ENCODE measurements at places on chromosomes 5 and 9. TPM values are rescaled to one million over a fixed set of nuclear protein-coding genes. Genes with fewer than 3 reads are reported as not detected.

DNA sequence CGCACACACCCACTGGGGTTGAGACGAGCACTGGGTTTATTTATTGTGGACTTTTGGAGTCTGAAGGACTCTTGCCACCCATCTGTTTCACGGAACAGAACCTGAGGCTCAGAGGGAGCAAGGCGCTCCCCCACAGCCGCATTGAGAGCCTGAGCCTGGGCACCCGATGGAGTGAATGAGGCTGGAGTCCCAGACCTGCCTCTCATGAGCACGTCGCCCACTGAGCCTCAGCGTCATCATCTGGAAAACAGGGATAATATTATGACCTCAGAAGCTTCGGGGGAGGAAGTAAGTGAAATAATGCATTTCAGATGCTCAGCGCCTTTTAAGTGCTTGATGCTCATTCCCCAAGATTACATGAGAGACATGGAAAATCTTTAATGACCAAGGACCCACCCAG is 5.5 kb downstream of the NEK6 start:
- DNase-seq, result no peak
- no peaks in the 10 kb centered on the region for H3K36me3 ChIP-seq
- peaks cover 85% of the 10 kb centered on the region for H3K4me1 ChIP-seq
- H3K27me3 ChIP-seq, result no peaks in the 10 kb centered on the region

- H3K4me3 ChIP-seq, result no peak overlapping the region
- no peaks in the 10 kb centered on the region for H3K36me3 ChIP-seq
- no peaks in the 10 kb centered on the region for H3K27me3 ChIP-seq
- no peak overlapping the region for H3K27ac ChIP-seq
These were observed 31.8 kb upstream of the CKS2 start for GRCh38 chr9:89278997-89279739.

DNA sequence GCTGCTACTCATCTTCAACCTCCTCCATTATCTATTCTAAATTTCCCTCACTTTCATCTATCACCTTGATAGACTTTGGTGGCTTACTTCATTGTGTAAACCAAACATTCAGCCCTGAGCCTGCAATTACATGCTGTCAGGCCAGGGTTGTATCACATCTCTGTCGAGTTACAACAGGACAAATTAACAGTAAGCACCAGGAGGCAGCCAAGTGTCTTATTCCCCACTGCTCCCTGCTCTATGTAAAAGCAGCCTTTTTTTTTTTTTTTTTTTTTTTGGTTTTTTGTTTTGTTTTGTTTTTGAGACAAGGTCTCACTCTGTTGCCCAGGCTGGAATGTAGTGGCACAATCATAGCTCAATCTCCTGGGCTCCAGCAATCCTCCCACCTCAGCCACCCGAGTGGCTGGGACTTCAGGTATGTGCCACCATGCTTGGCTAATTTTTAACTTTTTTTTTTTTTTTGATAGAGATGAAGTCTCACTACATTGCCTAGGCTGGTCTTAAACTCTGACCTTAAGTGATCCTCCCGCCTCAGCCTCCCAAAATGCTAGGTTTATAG is 15.2 kb upstream of the ZCCHC9 start:
- H3K4me3 ChIP-seq, result no peak overlapping the region
- H3K27me3 ChIP-seq, result no peaks in the 10 kb centered on the region
- H3K36me3 ChIP-seq, result no peaks in the 10 kb centered on the region
- no peaks in the 10 kb centered on the region for H3K4me1 ChIP-seq
- no peak for DNase-seq

GRCh38 chr9:126605792-126606482 is 7.8 kb upstream of the LMX1B start:
- H3K27me3 ChIP-seq, result peaks cover 47% of the 10 kb centered on the region
- DNase-seq, result no peak
- peaks cover 3% of the 10 kb centered on the region for H3K4me1 ChIP-seq
- H3K4me3 ChIP-seq, result no peak overlapping the region
- H3K27ac ChIP-seq, result no peak overlapping the region

- no peaks in the 10 kb centered on the region for H3K4me1 ChIP-seq
- peak; percentile 29 for DNase-seq
- no peaks in the 10 kb centered on the region for H3K36me3 ChIP-seq
These were observed 28.5 kb upstream of the UNC5A start for GRCh38 chr5:176781638-176782570.

GRCh38 chr5:152262667-152263066 is 142.4 kb downstream of the NMUR2 start:
- no peaks in the 10 kb centered on the region for H3K36me3 ChIP-seq
- no peak for DNase-seq
- no peaks in the 10 kb centered on the region for H3K4me1 ChIP-seq
- H3K27me3 ChIP-seq, result no peaks in the 10 kb centered on the region
- H3K4me3 ChIP-seq, result no peak overlapping the region
- H3K27ac ChIP-seq, result no peak overlapping the region

- no peak overlapping the region for H3K27ac ChIP-seq
- H3K4me1 ChIP-seq, result peaks cover 17% of the 10 kb centered on the region
- H3K27me3 ChIP-seq, result no peaks in the 10 kb centered on the region
- no peak for DNase-seq
- no peak overlapping the region for H3K4me3 ChIP-seq
These were observed 6.1 kb downstream of the PTGES2 start for GRCh38 chr9:128121466-128121810.

GRCh38 chr5:88374391-88374790 is 105.7 kb upstream of the TMEM161B start:
- H3K27ac ChIP-seq, result no peak overlapping the region
- H3K36me3 ChIP-seq, result no peaks in the 10 kb centered on the region
- no peak overlapping the region for H3K4me3 ChIP-seq
- H3K27me3 ChIP-seq, result no peaks in the 10 kb centered on the region
- H3K4me1 ChIP-seq, result no peaks in the 10 kb centered on the region

- DNase-seq, result no peak
- H3K27me3 ChIP-seq, result no peaks in the 10 kb centered on the region
- no peak overlapping the region for H3K27ac ChIP-seq
- H3K4me1 ChIP-seq, result peaks cover 13% of the 10 kb centered on the region
- H3K36me3 ChIP-seq, result no peaks in the 10 kb centered on the region
These were observed 291.5 kb downstream of the ARRDC3 start for GRCh38 chr5:91091471-91092234.

- H3K36me3 ChIP-seq, result no peaks in the 10 kb centered on the region
- no peaks in the 10 kb centered on the region for H3K4me1 ChIP-seq
- no peak overlapping the region for H3K27ac ChIP-seq
- no peak for DNase-seq
- H3K4me3 ChIP-seq, result no peak overlapping the region
These were observed 87.2 kb downstream of the PGM5 start for GRCh38 chr9:68443624-68444023.

DNA sequence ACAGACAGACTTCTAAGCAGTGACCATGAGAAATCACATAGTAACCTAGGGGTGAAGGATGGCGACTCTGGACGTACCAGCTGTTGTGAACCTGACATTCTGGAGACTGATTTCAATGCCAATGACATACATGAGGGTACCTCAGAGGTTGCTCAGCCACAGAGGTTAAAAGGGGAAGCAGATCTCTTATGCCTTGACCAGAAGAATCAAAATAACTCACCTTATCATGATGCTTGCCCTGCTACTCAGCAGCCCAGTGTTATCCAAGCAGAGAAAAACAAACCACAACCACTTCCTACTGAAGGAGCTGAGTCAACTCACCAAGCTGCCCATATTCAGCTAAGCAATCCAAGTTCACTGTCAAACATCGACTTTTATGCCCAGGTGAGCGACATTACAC is 38.0 kb upstream of the CCDC152 start:
- DNase-seq, result no peak
- H3K36me3 ChIP-seq, result no peaks in the 10 kb centered on the region
- peaks cover 4% of the 10 kb centered on the region for H3K4me1 ChIP-seq
- no peaks in the 10 kb centered on the region for H3K27me3 ChIP-seq
- no peak overlapping the region for H3K27ac ChIP-seq

DNA sequence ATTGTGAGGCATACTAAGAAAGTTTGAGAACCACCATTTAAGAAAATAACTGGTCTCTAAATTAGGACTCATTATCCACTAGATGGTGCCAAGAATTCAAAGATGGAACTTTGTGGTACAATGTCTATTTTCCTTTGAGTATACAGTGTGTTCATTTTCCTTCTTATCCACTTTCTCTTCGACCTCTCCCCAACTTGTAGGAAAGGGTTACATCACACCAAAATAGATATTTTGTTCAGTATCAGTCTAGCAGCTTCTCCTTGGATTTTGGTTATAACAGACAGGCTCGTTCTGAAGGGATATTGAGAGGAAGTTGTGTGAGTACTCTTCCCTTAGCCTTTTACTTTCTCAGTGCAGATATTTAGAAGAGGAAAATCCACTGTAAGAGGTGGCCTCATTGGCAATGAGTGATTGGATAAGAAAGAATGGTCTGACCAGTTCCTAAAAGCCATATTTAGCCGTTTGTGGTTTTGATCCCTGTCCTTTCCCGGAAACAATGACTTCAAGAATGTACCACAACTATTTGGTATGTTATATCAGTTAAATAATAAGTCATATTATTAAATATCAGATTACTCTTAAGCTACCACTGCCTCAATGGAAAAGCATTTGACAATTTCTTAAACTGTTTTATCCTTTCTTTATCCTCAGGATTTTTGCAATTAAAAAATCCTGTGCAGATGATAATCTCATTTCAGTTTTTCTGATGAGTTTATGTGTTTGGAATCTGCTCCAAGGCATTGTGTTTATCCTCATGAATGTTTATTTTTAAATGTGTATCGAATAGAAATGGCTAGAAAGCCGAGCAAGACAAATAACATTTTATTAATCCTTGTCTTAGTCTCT is 69.0 kb upstream of the GRAMD2B start:
- peak overlapping the region; percentile 63 for H3K27ac ChIP-seq
- no peaks in the 10 kb centered on the region for H3K36me3 ChIP-seq
- H3K4me3 ChIP-seq, result peak overlapping the region; percentile 25
- peaks cover 7% of the 10 kb centered on the region for H3K4me1 ChIP-seq
- no peaks in the 10 kb centered on the region for H3K27me3 ChIP-seq
- DNase-seq, result no peak

GRCh38 chr5:69497006-69497520 is 4.5 kb downstream of the OCLN start:
- peak overlapping the region; percentile 30 for H3K27ac ChIP-seq
- no peak overlapping the region for H3K4me3 ChIP-seq
- H3K27me3 ChIP-seq, result peaks cover 12% of the 10 kb centered on the region

- peak overlapping the region; percentile 67 for H3K27ac ChIP-seq
- H3K4me3 ChIP-seq, result no peak overlapping the region
- H3K36me3 ChIP-seq, result peaks cover 48% of the 10 kb centered on the region
- H3K27me3 ChIP-seq, result no peaks in the 10 kb centered on the region
- peak; percentile 71 for DNase-seq
- H3K4me1 ChIP-seq, result peaks cover 43% of the 10 kb centered on the region
These were observed 291.8 kb downstream of the AOPEP start for GRCh38 chr9:95018099-95018936.

DNA sequence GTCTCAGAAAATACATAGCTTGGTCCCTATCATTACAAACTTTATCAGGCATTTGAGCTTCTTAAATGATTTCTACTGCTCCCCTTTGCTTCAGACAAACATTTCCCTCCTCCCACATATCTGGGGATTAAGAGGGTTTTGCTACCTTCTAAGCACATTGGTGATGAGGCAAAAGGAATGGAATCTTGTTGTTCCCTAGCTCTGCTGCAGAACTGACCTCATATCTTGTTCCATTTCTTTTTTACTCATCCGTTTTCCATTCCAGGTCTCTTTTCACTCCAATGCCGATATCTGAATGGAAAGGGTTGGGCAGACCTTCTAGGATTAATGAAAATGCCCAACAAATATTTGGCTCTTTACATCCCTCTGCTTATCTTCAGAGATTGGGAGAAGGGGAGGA is 444.6 kb downstream of the ZNF608 start:
- H3K27me3 ChIP-seq, result no peaks in the 10 kb centered on the region
- H3K4me3 ChIP-seq, result no peak overlapping the region
- DNase-seq, result no peak
- no peaks in the 10 kb centered on the region for H3K4me1 ChIP-seq

- no peaks in the 10 kb centered on the region for H3K27me3 ChIP-seq
- H3K4me1 ChIP-seq, result no peaks in the 10 kb centered on the region
- no peak overlapping the region for H3K4me3 ChIP-seq
- no peak for DNase-seq
- H3K36me3 ChIP-seq, result no peaks in the 10 kb centered on the region
These were observed 1.2 kb downstream of the EFCAB9 start for GRCh38 chr5:172194985-172195774.

DNA sequence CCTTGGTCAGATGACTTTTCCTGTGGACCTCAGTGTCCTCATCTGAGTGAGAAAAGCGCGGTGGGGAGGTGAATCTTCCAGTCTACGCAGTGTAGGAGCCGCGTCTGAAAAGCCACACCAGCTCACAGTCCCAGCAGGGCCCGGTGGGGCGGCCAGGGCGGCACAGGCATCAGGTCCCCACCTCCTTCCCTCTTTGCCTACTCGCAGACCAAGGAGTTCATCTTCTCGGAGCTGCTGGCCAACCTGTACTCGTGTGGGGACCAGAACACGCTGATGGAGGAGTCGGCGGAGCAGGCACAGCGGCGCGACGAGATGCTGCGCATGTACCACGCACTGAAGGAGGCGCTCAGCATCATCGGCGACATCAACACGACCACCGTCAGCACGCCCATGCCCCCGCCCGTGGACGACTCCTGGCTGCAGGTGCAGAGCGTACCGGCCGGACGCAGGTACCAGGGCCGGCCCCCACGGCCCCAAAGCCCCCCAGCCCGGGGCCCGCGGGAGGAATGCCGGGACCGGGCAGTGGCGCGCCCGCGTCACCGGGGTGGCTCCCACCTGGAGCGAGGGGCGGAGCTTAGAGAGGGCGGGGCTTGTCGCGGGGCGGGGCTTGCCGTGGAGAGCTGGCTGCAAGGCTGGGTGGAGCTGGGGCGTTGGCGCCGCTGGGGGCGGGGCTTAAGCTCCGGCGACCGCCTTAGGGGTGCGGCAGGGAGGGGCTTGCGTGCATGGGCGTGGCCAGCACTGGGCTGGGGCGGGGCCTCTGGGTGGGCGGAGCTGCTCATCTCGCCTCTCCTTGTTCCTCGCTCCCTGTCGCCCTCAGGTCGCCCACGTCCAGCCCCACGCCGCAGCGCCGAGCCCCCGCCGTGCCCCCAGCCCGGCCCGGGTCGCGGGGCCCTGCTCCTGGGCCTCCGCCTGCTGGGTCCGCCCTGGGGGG is 25.6 kb downstream of the GOLGA2 start:
- H3K4me3 ChIP-seq, result peak overlapping the region; percentile 46
- DNase-seq, result peak; percentile 96
- no peaks in the 10 kb centered on the region for H3K27me3 ChIP-seq
- H3K27ac ChIP-seq, result no peak overlapping the region
- no peaks in the 10 kb centered on the region for H3K36me3 ChIP-seq
- peaks cover 18% of the 10 kb centered on the region for H3K4me1 ChIP-seq

Gene SLC28A3
- 1.6 TPM for total RNA-seq

Gene FRMD3
- 10.8 TPM for total RNA-seq

Gene PRKACG
- total RNA-seq, result not detected

Gene ABLIM3
- total RNA-seq, result 31.9 TPM

Gene ZNF367
- total RNA-seq, result 0.67 TPM

Gene GABRB2
- 1.6 TPM for total RNA-seq

Gene RNF183
- not detected for total RNA-seq

Gene CARD6
- 24.1 TPM for total RNA-seq

Gene PCDHGA8
- 1.2 TPM for total RNA-seq

Gene IFNA13
- total RNA-seq, result not detected

Gene STKLD1
- 1.2 TPM for total RNA-seq

Gene TAF11L5
- not detected for total RNA-seq

Gene ALDOB
- total RNA-seq, result not detected

Data from upper lobe of right lung (tissue), 1 donor.